Panc1 (cell line): ENCODE measurements at places on chromosomes 1 and 21. TPM values are rescaled to one million over a fixed set of nuclear protein-coding genes. Genes with fewer than 3 reads are reported as not detected.

GRCh38 chr1:15259622-15260007 lies 12.6 kb downstream of the FHAD1 start:
- no peaks in the 10 kb centered on the region; the same call in 1 of the 2 replicates for H3K4me1 ChIP-seq
- H3K27ac ChIP-seq, result no peak overlapping the region
- no peak for DNase-seq
- no peaks in the 10 kb centered on the region for H3K27me3 ChIP-seq
- H3K36me3 ChIP-seq, result no peaks in the 10 kb centered on the region

GRCh38 chr1:206693592-206693991 lies 8.9 kb downstream of the MAPKAPK2 start:
- H3K4me3 ChIP-seq, result no peak overlapping the region
- H3K4me1 ChIP-seq, result peaks cover 36% of the 10 kb centered on the region
- H3K27ac ChIP-seq, result no peak overlapping the region
- no peaks in the 10 kb centered on the region for H3K27me3 ChIP-seq
- no peak for DNase-seq
- no peaks in the 10 kb centered on the region for H3K36me3 ChIP-seq

Gene MROH9
- not detected for total RNA-seq

GRCh38 chr1:5108740-5109139 lies 454.3 kb downstream of the AJAP1 start:
- H3K27ac ChIP-seq, result no peak overlapping the region
- H3K27me3 ChIP-seq, result no peaks in the 10 kb centered on the region
- no peak overlapping the region for H3K4me3 ChIP-seq
- no peaks in the 10 kb centered on the region for H3K36me3 ChIP-seq
- no peak for DNase-seq

Gene SPRR2G
- not detected for total RNA-seq

DNA sequence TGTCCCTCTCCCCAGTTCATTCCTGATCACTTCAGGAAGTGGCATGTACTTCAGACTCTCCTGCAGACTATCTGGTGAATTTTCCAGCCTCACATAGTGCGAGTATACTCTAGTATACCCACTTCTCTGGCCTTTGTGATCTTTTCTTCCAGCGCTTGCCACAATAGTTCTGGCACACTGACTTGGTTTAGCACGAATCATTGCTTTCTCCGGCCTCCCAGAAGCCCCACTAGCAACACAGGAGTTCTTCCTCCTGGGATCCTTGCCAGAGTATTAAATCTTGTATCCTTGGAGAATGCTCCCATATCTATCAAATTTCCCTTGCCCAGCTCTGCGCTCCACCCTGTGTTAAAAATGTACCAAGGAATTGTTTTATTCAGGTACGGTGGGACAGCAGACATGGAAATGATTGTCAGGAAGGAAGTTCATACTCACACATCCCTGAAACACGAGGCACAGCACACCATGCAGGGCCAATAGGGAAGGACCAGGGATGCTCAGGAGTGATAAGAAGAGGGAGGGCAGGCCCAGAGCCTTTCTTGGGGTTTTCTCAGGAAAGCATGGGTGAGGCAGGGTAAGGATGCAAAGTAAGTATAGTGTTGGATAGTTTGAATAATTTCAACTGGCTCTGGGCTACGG lies 136.7 kb downstream of the ADSS2 start:
- H3K27ac ChIP-seq, result no peak overlapping the region
- no peak for DNase-seq
- H3K36me3 ChIP-seq, result no peaks in the 10 kb centered on the region
- H3K4me3 ChIP-seq, result no peak overlapping the region
- H3K27me3 ChIP-seq, result no peaks in the 10 kb centered on the region
- no peaks in the 10 kb centered on the region for H3K4me1 ChIP-seq

DNA sequence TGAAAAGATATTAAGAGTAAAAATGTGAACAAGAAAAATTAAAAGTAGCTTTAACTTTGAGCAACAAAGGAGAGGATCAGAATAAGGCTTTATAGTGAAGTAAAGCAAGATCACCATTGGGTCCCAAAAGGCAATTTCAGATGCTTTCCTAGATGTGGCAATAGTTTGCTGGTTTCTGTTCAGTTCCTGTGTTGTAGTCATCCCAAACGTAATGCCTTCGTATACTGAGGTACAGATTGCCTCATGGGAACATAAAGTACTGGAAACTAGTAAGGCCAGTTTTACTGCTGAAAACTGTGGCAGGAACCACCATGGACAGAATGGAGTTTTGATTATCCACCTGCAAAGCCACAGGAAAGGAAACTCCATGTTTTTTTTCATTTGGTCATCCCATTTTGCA lies 283.5 kb upstream of the SGIP1 start:
- H3K4me3 ChIP-seq, result no peak overlapping the region
- H3K27ac ChIP-seq, result no peak overlapping the region
- H3K36me3 ChIP-seq, result no peaks in the 10 kb centered on the region
- H3K27me3 ChIP-seq, result peaks cover 2% of the 10 kb centered on the region
- H3K4me1 ChIP-seq, result no peaks in the 10 kb centered on the region
- no peak for DNase-seq

Gene CAMTA1
- total RNA-seq, result 82.2 TPM

DNA sequence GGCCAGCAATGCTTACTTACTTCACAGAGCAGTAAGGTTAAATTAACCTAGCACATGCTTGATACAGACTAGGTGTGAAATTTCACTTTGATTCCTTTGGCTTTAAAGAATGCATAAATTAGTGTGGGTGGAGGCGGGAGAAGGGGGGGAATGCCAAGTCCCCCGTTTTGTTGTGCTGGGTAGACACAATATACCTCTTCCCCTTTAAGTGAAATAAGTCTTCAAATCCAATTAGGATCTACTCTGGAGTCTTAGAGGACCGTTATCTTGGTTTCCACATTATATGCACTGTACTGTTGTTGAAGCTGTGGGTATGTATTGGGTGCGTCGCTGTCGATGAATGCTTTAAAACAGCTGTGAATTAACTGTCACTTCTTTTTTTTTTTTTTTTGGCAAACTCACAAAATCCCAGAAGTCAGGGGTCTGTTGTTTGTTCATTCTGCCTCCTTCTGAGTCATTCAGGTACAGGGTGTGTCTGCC lies 1.6 kb upstream of the S1PR1 start:
- no peak for DNase-seq
- no peaks in the 10 kb centered on the region for H3K36me3 ChIP-seq
- no peaks in the 10 kb centered on the region for H3K4me1 ChIP-seq
- peak overlapping the region; percentile 62 for H3K4me3 ChIP-seq
